ENCODE measurements at places on chromosomes 1 and 21.

- DNase-seq, result no peak
Measured at GRCh38 chr1:46536527-46536926, 14.9 kb downstream of the KNCN start.

DNA sequence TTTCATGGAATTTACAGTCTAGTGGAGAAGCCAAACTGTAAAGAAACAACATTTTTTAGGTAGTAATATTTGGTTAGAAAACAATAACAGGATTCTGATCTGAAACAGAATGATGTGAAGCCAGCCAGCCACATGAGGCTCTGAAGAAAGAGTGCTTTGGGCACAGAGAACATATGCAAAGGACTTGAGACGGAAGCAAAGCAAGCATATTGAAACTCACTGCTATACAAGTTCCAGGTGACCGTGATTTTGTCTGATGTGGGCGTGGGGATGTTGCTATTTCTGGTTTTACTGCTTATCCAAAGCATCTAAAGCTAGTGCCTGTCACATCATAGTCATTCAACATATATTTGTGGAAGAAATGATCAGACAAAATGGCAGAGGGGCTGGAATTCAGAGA lies 14.7 kb downstream of the CRP start:
- no peak for DNase-seq

GRCh38 chr1:192581131-192581927 lies 5.8 kb downstream of the RGS1 start:
- DNase-seq, result no peak

DNA sequence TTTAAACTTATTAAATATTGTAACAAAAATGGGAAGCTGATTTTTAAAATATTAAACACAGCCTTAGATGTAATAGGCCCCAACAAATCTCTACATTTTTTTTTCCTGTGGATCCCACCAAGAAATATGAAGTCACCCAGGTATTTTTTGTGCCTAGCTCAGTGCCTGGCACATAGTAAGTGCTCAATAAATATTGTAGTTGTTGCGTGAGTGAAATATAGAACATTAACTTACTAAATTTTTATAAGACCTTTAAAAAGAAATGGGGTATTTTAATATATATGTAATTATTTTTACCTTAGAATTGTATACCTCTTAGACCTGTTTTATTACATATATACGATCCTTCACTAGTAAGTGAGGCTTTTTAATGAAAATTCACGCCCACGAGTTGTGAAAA lies 569 bp upstream of the DNAH14 start:
- DNase-seq, result no peak

DNA sequence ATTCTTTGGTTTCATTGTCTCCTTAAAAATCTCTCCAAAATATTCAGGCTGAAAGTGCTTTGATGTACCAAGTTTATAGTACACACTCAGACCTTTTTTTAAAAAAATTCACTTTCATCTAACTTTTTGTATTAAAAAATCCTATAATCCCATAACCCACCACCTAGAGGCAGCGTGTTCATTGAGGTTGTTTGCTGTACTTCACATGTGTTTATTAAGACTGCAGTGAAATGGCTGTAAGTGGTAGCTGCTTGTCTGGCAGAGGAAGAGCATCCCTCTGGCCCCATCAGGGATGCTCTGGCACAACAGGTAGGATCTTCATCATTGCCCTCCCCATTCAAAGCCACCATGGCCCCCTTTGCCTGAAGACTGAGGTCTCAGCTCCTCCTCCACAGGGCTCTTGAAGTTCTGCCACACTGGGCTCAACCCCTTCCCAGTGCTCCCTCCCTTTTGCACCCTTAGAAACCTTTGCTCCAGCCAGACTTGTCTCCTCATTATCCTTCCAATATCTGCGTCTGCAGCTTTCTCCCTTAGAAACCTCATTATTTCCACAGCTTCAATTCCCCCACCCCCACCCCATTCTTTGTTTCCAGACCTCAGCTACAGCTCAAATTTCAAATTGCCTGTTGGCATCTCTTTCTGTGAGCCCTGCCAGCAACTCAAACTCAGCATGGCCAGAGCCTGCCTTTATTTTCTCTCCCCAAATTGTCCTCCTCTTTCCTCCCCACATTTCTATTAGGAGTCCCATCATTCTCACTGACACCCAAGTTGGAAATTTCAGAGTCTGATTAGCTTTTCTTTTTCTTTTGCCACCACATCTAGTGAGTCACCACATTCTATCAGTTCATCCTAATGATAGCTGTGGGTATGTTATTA lies 369.6 kb upstream of the USP24 start:
- peak; percentile 93 for DNase-seq

DNA sequence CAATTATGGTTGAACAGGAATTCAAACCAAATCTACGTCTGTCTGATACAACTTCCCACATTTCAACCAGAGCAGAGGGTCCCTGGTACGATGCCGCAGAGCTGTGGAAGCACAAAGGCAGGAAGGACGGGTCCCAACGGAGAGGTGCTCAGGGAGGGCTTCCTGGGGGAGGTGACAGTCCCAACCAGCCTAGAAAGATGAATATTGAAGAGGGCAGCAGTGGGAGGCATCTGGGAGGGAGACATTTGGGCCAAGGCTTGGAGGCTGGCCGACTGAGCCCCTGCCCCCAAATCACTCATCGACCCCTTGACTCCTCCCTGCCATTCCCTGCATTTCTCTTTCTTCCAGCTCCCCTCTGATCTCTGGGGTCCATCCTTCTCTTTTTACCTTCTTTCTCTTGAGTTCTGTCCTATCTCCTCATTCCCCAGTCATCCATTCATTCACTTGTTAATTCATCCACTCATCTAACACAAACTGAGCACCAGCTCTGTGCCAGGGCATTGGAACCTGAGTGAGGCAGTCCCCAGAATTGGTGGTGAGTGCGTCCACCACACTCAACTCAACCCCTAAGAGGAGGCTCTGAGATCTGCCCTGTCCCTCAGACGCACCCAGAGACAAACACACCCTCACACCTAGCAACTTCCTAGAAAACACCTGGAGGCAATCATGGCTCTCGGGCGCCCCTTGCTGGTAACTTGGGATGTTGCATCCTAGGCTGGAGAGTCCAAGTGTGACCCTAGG lies 13.2 kb upstream of the CELA3B start:
- DNase-seq, result peak; percentile 90

GRCh38 chr1:230632273-230632873 lies 9.9 kb upstream of the COG2 start:
- peak; percentile 61 for DNase-seq

GRCh38 chr1:246295340-246295739 lies 211.7 kb downstream of the SMYD3 start:
- no peak for DNase-seq

- DNase-seq, result no peak
Measured at GRCh38 chr1:81792184-81792583, 8.6 kb upstream of the ADGRL2 start.

GRCh38 chr1:23793861-23794731 lies 3.2 kb downstream of the LYPLA2 start:
- no peak for DNase-seq

DNA sequence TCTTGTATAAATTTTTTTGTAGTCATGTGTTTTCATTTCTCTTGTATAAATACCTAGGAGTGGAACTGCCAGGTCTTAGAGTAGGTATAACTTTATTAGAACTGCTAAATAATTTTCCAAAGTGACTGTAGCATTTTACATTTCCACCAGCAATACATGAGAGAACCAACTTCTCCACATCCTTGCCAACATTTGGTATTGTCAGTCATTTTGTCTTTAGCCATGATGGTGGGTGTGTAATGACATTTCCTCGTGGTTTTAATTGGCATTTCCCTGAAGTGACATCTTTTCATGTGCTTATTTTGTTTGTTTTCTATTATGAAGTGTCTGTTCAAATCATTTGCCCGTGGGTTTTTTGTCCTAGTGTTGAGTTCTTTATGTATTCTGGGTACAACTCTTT lies 29.7 kb downstream of the ZBTB8A start:
- no peak for DNase-seq

GRCh38 chr1:219798283-219799030 lies 129.9 kb downstream of the SLC30A10 start:
- no peak for DNase-seq

DNA sequence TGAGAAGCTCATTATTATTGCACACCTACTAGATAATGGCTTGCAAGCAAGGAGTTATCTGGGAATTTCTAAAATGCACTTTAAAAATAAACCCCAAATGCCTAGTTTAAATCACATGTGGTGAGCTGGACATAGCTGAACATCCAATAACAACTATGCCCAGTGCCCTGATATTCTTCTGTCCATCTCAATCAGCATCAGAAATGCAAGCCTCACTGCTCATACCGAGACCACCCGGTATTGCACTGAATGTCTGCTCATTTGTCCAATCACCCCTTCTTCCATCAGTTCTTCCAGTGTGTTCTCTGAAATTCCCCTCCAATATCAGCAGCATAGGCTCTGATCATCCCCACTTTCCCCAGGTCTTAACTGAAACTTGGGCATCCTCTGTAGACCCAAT lies 383.8 kb downstream of the DSCAM start:
- DNase-seq, result peak; percentile 87

GRCh38 chr1:114033961-114034360 lies 54.7 kb downstream of the OLFML3 start:
- no peak for DNase-seq

GRCh38 chr1:232248276-232248820 lies 381.6 kb downstream of the SIPA1L2 start:
- DNase-seq, result no peak

DNA sequence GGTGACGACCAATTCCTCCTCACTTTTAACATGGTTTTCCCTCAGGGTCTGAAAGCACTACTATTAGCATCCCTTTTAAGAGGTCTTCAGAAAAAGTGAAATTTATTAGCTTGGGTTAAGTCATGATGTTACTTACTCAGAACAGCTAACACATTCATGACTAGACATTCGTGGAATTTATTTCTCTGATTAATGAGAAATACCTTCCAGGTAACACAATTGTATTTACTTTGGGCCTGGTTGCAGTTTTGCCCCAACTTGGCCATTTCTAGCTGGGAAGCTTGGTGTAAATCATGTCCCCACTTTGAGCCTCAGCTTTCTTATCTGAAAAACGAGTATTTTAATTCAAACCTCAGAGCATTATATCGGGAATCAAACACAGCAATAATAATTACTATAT lies 119.2 kb upstream of the SPATA6 start:
- DNase-seq, result no peak

GRCh38 chr1:41347276-41347675 lies 14.0 kb upstream of the FOXO6 start:
- DNase-seq, result no peak

DNA sequence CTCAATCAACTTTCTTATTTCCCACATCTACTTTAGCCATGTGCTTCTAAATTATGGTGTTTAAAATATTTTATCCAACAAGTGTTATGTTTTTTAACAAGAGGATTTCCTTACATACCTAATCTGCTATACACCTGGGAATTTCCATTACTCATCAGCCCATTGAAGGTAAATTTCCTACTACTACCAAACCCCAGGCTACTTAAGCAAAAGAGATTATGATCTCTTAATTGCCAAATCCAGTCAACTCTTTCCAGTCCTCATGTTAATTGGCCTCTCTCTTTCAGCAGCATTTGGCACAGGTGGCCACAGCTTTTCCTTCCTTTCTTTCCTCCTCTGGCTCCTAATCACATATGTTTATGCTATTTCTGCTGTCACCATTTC lies 5.1 kb upstream of the C1orf162 start:
- DNase-seq, result no peak

DNA sequence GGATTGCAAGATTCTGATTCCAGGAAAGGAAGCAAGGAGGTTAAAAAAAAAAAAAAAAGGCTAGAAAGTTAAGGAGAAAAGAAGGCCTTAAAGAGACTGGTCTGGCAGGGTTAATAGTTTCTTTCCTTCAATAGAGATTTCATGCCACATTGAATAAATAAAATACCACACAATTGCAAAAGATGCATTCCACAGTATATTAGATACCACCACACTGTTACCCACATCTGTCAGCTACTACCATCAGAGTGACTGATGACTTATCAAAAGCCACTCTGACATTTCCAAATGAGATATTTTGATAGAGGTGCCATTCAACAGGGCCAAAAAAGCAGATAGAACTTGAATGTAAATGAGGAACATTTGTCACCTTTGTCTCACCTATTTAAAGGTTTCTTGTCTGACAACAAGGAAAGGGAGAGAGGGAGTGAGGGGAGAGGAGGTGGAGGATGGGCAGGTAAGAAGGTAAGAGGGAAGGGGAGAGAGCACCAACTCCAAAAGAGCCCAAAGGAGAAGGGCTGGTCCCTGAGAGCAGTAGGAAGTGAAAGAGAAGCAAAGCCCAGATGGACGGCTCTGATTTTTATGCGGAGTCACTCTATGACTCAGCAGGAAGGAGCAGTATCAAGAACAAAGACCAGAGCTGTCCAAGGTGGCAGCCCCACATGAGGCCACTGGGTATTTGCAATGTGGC lies 38.3 kb downstream of the LRRN2 start:
- peak; percentile 79 for DNase-seq

DNA sequence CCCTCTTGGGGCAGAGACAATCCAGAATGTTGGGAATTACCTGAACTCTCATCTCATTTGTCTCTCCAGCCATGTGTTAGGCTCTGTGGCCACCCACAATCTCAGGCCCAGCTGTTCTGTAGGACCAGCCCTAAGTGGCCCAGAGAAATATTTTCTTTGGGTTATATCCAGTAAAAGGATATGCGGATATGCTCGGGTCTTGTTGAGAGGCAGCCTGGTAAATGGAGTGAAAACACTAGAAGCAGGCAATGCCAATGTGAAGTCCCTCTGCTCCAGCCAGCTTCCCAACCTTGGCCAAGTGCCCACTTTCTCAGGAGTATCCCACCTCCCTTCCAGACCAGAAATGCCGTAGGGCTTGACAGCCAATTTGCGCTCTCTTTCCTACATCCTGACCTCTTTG lies 192.2 kb downstream of the ST6GALNAC3 start:
- no peak for DNase-seq

GRCh38 chr1:242187816-242188215 lies 188.9 kb upstream of the MAP1LC3C start:
- no peak for DNase-seq

Measured in eye (tissue), 1 donor.